ENCODE measurements at places on chromosomes 7 and 10.

- DNase-seq: no peak
Observed at GRCh38 chr7:137935884-137936508, 65.9 kb downstream of the CREB3L2 start.

GRCh38 chr7:147980826-147981813 lies 609.4 kb upstream of the C7orf33 start:
- DNase-seq: no peak

GRCh38 chr10:128958834-128959690 lies 508.0 kb upstream of the MGMT start:
- no peak for DNase-seq

DNA sequence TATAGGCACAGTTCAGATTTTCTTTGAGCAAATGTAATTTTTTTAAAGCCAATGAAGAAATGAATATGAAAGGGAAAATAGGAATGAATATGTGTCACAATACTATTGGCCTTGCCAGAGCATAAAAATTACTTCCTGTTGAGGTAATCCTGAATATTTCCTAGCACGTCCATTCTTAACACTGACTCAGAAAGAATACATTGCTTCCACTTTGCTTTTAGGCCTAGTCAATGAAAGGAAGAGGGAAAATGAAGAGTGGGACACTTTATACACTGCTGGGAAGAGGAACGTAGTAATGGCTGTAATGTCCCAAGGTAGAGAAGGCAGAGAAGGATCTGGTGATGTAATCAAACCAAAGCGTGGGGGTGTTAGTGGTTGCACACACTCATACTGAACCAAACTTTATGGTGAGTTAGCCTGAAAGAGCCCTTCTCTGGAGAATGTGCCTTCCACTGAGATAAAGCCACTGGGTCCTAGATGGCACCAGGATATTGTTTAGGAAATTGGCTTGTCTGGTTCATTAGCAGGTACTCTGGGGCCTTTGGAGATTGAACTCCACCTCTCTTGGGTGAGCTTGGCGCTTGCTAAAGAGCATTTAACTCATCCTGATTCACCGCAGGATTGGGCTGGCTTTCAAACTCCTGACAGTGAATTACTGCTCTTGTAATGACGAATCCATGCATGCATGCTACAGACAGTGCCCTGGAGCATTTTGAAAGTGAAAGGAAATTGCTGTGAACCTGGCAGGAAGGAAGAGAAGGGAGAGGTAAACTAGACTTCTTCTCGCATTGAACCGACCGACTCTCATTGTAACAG lies 254.9 kb downstream of the KIAA1217 start:
- DNase-seq: no peak

- no peak for DNase-seq
Observed at GRCh38 chr7:92808006-92808405, 28.4 kb downstream of the CDK6 start.

GRCh38 chr7:45443263-45443662 lies 130.9 kb upstream of the ADCY1 start:
- no peak for DNase-seq

- no peak for DNase-seq
Observed at GRCh38 chr10:97861097-97861750, 11.6 kb downstream of the GOLGA7B start.
